Thoracic aorta endothelial cell (primary cell): ENCODE measurements at places on chromosomes 6 and 20. TPM values are rescaled to one million over a fixed set of nuclear protein-coding genes. Genes with fewer than 3 reads are reported as not detected.

IL17A gene
- total RNA-seq: not detected in 2 replicates

ZSCAN23 gene
- 0.65 and 1.5 TPM in 2 replicates for total RNA-seq

WFDC12 gene
- not detected in 2 replicates for total RNA-seq

LY6G6D gene
- total RNA-seq: not detected in 2 replicates

PKHD1 gene
- total RNA-seq: not detected in 2 replicates

NKAPL gene
- total RNA-seq: 0.43 and 0.80 TPM in 2 replicates

ABT1 gene
- 16.4 and 18.2 TPM in 2 replicates for total RNA-seq

ANGPT4 gene
- not detected in 2 replicates for total RNA-seq
